CD4-positive, alpha-beta T cell treated with Interleukin-17A for 1 hour (primary cell): ENCODE measurements at places on chromosomes 5 and 9.

DNA sequence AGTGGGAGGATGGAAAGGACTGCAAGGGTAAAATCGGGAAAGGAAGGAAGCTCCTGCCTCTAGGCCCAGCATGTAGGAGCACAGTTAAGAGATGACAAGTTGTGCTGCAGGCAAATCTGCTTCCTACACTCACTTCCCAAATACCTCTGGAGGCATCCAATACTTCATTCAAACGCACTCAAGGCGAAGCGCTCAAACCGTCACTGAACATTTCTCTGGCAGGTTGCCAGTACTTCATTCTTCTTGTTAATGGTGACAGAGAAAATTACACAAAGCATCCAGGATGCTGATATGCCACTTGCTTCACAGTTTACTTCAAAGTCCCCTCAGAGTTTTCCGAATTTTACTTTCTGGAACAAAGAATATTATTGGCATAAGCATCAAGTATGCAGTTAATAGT, 59.8 kb downstream of the NREP start:
- DNase-seq, result no peak

GRCh38 chr9:36858805-36859375, 175.2 kb downstream of the PAX5 start:
- DNase-seq, result no peak

GRCh38 chr5:16486711-16487111, 21.1 kb upstream of the ZNF622 start:
- DNase-seq, result no peak

GRCh38 chr5:132749506-132749905, 2.3 kb downstream of the CCNI2 start:
- DNase-seq, result no peak

DNA sequence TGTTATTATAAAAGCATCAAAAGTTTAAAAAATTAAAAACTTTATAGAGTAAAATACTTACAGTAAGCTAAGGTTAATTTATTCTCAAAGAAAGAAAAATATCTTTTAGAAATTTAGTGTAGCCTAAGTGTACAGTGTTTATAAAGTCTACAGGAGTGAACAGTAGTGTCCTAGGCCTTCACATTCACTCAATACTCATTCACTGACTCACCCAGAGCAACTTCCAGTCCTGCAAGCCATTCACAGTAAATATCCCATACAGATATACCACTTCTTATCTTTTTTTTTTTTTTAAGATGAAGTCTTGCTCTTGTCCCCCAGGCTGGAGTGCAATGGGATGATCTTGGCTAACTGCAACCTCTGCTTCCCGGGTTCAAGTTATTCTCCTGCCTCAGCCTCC, 73.1 kb upstream of the FST start:
- no peak for DNase-seq

DNA sequence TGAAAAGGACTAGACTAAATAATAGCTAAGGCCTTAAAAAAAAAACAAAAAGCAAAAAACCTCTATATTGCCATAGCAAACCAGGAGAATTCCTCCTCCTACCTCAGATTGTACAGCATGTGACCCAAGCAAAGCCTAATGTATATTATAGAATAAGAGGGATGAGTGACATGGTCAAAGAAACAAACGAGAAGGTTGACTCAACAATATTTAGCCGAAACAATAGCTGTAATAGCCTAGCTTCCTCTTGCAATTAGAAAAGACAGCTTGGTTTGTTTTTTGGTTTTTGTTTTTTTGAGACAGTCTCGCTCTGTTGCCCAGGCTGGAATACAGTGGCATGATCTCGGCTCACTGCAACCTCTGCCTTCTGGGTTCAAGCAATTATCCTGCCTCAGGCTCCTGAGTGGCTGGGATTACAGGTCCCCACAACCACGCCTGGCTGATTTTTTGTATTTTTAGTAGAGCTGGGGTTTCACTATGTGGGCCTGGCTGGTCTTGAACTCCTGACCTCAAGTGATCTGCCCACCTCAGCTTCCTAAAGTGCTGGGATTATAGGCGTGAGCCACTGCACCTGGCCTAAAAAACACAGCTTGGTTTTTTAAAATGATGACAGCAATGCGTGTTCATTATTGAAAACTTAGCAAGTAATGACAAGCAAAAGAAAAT, 5.6 kb downstream of the NLN start:
- no peak for DNase-seq

GRCh38 chr5:59134471-59135163, 551.7 kb downstream of the RAB3C start:
- DNase-seq, result no peak

GRCh38 chr5:157575381-157576020, at the start of gene ADAM19:
Gene ADAM19, minus strand, starts transcription at chr5:157575775. Its CDS starts 79 bp downstream, at chr5:157575696.
- peak; percentile 48 for DNase-seq

DNA sequence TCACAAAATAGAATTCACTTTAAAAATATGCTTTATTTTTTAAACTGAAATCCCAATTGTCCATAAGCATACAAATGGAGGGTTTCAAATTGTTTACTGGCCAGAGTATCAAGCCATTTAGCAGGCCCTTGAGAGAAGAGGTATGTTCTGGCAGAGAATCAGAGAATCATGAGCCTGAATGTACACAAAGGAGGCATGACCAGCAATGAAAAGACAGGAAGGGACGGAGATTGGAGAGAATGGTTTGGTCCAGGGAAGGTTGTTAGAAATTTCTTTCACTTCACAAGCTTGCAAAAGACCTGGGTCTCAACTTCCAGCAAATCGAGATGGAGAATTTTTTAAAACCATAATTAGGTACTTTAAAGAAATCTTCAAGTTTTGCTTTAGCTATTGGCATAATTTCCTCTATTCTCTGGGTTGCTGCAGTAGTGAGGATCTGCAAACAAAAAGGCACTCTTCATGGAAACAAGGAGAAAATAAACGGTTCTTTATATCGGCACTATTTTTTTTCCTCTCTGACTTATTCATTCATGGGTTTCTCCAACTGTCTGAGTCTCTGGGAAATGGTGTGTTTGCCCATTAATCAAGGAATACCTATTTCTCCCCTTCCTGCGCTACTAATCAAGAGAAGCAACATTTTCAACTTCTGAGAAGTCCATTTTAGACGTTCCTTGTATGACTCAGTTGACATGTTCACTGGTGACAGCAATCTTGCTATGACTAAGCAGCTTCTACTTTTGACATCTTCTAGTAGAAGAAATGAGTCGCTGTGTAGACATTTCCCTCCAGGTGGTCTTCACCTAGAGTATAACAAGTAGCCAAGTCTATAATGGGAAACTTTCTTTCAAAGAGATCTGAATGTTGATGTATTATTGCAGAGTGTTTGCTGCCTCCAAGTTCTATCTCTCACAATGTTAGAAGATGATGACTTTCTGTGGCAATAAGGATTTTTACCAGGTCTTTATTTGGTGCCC, 23.1 kb upstream of the ERCC6L2 start:
- no peak for DNase-seq

GRCh38 chr5:132253008-132253441, 4.5 kb upstream of the PDLIM4 start:
- no peak for DNase-seq

DNA sequence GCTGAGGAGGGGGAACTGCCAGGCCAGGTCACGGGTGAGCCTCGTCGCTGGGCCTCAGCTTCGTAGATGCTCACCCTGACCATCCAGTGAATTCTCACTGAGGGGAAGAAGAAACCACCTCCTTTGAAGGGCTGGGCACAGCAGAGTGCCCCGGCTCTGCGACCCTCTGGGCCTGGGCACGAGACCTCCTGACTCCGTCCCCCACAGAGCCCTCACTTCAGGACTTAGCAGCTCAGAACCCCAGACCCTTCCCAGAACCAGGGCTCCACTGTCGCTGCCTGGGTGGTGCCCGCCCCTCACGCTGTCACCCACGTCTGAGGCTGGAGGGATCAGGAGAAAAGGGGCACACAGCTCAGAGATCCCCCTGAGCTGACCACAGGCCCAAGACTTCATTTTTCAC, 34.3 kb upstream of the TMEM250 start:
- no peak for DNase-seq

- no peak for DNase-seq
Observed at GRCh38 chr5:72055636-72056035, 51.6 kb upstream of the MAP1B start.

- no peak for DNase-seq
Observed at GRCh38 chr5:88683506-88684135, 199.4 kb downstream of the MEF2C start.

DNA sequence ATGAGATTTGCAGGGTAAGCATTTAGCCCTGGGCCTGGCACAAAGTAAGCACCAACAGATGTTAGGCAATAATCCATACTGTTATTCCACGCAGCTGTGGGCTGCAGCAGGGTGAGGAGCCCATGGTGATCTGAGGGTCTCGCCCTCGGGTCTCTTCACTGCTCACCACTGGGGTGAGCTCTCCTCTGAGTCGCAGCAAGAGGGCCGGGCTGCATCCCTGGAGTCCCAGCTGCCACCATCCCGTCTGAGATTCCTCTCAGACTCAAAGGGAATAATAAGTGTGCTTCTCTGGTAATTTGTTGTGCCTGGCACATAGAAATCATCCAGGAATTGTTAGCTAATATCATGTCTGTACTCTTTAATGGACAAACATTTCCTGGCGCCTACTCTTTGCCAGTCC, 6.9 kb downstream of the NKX2-5 start:
- no peak for DNase-seq

GRCh38 chr5:96880444-96881164, 4.3 kb downstream of the ERAP2 start:
- no peak for DNase-seq

DNA sequence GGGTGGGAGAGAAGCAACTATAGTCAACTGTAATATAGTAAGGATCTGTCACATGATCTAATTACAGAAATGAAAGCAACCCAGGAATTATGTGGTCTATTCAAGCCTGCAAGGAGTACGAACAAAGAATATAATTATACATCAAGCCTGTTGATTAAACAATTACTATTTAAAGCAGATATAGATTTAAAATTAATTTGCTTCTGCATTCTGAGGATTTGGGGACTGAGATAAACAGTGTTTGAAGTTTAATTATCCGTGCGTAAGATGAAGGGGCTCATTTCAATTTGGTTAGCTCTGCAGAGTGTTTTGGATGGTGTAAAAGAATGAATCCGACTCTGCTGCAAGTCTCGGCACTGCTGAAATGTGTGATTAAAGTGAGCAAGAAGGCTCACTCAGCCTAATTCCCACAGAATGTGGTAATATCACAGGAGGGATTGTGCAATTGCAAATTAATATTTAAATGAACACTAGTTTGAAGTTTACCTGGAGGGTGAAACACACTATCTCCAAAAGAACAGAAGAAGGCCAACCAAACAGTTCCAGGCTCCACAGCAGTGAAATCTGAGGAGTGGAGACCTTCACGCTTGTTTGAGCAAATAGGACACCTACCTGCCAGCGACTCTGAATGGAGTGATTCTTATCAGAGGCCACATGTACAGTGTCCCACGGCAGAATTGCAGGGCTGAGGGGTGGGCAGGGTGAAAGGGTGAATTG, 420.6 kb upstream of the SLC30A5 start:
- no peak for DNase-seq

GRCh38 chr5:138460032-138460693, 5.1 kb upstream of the EGR1 start:
- no peak for DNase-seq

DNA sequence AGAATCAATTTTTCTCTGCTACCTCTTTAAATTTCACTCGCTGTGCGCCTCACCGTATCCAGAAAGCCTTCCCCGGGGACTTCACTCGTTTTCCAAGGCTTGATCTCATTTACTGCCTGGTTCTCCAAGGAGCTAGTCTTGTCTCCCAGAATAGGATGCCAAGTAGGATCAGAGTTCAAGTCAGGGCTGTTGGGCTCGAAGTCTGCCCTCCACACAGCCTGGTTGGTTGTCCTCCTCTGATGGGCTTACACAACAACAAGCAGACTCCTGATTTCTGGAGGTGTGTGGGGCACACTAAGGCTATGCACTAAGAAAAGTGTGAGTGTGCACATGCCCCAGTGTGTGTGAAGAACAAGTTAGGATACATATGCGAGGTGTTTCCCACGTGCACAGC, 14.0 kb upstream of the TNIP1 start:
- DNase-seq, result no peak

DNA sequence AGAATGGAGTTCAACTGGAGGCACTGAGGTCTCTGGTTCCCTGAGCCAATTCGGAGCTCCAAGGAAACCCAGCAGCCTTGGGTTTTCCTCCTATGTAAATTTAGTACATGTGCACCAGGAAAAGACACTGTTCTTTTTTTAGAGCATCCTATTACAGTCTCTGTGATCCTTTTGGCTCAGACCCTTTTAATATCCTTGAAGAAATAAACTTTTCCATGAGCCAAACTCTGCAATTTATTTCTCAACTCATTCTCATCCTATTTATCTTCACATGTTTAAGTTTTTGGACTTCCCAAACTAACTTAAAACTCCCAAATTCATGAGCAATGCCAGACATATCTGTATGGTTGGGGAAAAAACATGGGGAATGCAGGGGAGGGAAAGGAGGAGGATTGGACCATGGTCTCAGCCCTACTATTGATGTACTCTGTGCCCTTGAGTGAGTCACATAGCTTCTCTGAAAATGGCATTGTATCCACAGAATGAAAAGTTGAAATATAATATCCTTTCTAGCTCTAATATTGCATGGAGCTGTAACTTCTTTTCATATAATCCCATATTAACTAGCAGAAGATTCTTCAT, 76.6 kb downstream of the PAPPA start:
- no peak for DNase-seq

GRCh38 chr5:67552773-67553172, 356.2 kb upstream of the CD180 start:
- no peak for DNase-seq

- no peak for DNase-seq
Observed at GRCh38 chr5:27465140-27465539, 426.8 kb upstream of the CDH9 start.

DNA sequence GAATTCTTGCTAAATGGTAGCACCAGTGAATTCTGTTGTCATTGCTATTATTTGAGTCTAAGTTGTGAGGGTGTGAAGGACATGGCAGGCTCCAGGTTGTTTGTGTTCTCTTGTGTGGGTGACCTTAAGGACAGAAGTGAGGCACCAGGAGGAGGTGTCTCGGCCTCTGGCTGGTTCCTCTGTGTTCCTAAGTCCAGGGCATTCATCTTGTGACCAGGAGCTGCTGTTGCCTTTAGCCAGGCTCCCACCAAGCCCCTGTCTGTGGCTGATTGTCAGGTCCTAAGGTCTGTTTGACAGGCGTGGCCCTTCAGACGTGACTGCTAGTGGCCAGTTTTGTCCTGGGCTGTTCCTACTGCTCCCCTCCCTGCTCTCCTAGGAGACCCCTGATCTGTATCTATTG, 89.4 kb downstream of the ANGPTL2 start:
- DNase-seq, result no peak

DNA sequence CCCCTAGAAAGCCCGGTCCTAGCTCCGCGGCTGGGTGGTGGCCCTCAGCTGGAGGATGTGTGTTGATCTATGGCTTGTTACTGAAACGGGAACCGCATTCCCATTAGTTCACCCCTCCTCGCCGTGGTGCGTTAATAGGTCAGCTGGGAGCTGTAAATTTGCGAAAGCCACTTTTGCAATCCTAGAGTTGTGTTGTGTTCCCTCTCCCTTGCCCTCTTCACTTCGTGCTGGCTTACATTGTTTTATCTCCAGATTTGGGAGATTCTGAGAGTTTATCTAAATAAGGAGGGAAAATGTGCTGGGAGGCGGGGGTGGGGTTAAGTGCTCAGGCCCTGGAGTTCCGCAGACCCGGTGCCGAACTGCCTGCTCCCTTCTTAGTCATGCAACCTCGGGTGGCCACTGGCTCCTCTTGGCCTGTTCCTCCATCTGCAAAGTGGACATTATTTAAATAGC, 62.8 kb downstream of the HMCN2 start:
- DNase-seq, result no peak
